Stimulated activated CD8-positive, alpha-beta memory T cell treated with anti-CD3 and anti-CD28 coated beads, Interleukin-4, amount 100 ng/mL, for 4 hours (primary cell): ENCODE measurements at places on chromosomes 1 and 21.

DNA sequence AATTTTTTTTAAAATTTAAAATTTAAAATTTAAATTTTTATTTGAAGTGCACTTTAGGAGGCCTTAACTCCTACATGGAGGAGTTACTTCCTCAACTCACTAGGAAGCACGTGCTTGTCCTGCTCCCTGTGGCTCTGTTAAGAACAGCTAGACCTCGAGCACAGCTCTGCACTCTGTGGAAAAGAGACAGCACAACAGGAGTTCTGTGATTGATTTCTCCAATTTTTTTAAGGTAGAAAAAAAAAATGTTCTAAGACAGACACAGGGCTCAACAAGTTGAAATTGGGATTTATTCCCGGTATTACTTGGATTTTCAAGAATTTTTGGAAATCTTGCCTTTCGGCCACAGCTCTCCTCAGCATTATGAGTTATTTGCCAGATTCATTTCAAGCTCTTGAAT, 356.6 kb upstream of the LYPLAL1 start:
- DNase-seq = no peak

DNA sequence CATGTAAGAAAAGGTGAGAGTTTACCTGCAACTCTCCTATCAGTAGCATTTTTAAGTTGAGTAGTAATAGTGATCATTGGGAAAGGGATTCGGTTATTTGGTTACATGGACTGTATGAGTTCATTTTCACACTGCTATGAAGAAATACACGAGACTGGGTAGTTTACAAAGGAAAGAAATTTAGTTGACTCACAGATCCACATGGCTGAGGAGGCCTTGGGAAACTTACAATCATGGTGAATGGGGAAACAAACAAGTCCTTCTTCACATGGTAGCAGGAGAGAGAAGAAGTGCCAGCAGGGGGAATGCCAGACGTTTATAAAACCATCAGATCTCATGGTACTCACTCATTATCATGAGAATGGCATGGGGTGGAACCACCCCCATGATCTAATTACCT, 59.3 kb upstream of the FBXO28 start:
- DNase-seq = no peak

GRCh38 chr21:26684889-26685288, 111.8 kb upstream of the CYYR1 start:
- no peak for DNase-seq

DNA sequence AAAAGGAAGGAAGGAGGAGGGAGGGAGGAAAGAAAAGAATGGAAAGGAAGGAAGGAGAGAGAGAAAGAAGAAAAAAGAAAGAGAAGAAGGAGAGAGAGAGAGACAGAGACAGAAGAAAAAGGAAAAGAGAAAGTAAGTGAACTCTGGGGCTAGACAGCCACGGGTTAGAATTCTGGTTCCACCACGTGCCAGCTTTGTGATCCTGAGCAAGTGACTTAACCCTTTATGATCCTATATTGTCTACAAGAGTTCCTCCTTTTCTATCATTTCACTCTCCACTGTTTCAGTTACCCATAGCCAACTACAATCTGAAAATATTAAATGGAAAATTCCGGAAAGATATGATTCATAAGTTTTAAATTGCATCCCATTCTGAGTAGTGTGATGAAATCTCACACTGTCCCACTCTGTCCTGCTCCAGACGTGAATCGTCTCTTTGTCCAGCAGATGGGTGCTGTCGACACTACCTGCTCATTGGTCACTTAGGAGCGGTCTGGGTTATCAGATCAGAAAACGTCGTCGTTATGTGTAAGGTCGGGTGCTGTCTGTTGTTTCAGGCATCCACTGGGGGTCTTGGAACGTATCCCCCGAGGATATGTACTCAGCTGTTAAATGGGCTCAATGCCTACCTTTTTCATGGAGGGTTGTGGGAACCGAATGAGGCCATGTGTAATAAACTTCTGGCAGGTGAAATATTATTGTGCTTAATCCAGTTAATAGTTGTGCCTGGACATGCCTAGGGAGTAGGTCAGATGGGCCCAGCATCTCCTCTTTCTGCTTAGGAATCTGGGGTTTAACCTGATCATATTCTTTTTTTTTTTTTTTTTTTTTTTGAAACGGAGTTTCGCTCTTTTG, 19.1 kb downstream of the TMEM51 start:
- no peak for DNase-seq

- no peak for DNase-seq
Measured at GRCh38 chr1:212167098-212167497, 118.1 kb upstream of the PPP2R5A start.
